Activated T-cell treated with anti-CD3 and anti-CD28 coated beads, Interleukin-2, amount 50 U/mL, for 72 hours (primary cell): ENCODE measurements at places on chromosomes 3 and 15.

- H3K27me3 ChIP-seq = no peaks in the 10 kb centered on the region
- no peak overlapping the region for H3K4me3 ChIP-seq
- DNase-seq = no peak
- H3K4me1 ChIP-seq = peaks cover 39% of the 10 kb centered on the region
Measured at GRCh38 chr3:120052677-120053076, 41.6 kb downstream of the GSK3B start.

DNA sequence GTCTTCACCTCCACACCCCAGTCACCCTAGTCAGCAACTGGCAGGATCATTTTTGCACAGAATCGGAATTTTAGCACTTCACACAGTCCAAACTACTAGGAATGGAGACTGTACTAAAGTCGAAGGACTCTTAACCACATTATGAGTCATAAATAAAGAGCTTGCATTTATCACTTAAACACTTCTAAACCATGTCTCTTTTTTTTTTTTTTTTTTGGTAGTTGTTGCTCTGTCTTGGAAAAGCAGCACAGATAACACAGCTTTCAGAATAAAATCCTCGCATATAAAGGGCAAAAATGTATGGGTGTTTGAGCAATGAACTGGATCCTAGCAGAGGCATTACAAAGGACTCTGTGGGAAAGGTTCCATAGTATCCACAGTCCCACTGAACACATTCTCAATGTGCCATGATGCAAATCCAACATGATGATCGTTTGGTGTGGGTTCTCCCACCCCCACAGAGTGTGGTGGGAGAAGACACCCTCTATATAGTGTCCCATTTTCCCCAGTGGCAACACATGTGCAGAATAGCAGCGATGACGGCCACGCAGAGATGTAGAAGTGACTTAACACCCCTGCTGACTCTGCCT, 47.1 kb downstream of the FOXP1 start:
- no peak overlapping the region for H3K27ac ChIP-seq
- peaks cover 18% of the 10 kb centered on the region for H3K27me3 ChIP-seq
- no peak overlapping the region for H3K4me3 ChIP-seq
- peaks cover 6% of the 10 kb centered on the region for H3K36me3 ChIP-seq

DNA sequence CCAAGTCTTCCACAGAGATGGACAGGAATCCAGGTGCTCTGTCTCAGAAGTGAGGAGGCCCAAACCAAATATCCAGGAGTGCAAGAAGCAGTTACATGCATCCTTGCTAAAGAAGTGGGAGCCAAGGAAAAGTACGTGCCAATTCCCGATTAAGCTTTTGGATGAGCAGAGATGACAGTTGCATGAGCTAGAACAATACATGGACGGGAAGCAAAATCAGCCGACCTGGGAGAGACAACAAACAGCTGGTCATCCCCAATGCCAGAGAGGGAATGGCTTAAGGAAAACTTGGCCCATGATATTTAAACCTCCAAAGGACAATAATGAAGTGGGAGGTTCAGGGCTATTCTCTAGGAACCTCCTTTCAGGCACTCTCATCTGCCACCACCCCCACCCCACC, 86.0 kb upstream of the ABHD17C start:
- no peaks in the 10 kb centered on the region for H3K27me3 ChIP-seq
- no peaks in the 10 kb centered on the region for H3K36me3 ChIP-seq
- H3K4me1 ChIP-seq = no peaks in the 10 kb centered on the region
- no peak for DNase-seq
- no peak overlapping the region for H3K4me3 ChIP-seq

DNA sequence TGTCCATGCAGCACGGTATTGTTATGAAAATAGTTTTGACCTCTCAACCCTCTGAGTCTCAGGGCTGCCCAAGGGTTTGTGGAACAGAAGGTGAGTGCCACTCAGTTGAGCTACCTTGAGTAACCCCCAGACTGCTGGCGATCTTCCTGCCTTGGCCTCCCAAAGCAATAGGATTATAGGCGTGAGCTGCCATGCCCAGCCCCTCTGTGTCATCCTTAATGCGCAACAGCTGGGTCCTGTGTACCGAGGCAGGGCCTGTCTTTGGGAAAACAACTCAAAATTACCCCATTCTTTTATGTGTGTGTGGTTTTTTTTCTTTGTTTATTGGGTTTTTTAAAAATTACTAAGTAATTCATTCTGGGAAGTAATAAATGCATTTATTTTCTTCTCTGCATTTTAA, 78.3 kb upstream of the TPM1 start:
- no peaks in the 10 kb centered on the region for H3K4me1 ChIP-seq
- no peaks in the 10 kb centered on the region for H3K36me3 ChIP-seq
- no peak for DNase-seq
- H3K4me3 ChIP-seq = no peak overlapping the region
